Activated naive CD4-positive, alpha-beta T cell treated with anti-CD3 and anti-CD28 coated beads for 36 hours (primary cell): ENCODE measurements at places on chromosomes 6 and 20. TPM values are rescaled to one million over a fixed set of nuclear protein-coding genes. Genes with fewer than 3 reads are reported as not detected.

DNA sequence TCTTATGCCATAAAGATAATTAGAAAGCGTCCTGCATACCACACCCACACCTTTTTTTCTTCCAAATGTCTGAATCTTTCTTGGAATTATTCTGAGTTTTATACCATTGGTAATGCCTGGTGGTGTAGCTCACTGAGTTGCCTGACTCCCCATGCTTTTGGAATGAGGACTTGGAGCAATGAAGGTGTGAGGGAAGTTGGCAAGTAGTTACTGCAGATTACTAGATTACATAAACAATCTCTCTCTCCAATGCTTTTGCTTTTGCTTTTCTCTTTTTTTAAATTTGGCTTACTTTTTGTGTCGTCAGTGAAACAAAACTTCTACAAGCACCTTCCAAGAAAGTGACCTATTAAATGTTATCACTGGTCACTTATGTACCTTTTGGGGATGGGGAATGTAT lies 406.1 kb upstream of the SOX4 start:
- DNase-seq = no peak

DNA sequence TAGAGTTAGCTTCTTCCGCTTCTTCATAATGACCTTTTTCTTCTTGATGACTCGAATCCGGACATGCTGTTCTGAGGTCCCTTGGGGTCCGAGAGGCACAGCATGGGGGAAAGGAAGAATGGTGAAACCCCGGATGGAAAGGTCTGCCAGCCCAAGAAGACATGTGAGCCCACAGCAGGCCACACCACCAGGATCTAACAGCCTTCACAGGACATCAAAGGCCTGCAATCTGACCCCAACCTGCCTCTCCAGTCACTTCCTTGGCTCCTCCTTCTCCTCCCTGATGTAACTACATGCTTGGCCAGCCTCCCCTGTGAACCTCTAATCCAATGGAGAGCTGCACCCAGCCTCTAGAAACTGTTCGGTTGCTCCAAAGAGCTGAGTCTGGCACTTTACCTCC lies 1.6 kb downstream of the CPXM1 start:
- peak; percentile 28 for DNase-seq

DNA sequence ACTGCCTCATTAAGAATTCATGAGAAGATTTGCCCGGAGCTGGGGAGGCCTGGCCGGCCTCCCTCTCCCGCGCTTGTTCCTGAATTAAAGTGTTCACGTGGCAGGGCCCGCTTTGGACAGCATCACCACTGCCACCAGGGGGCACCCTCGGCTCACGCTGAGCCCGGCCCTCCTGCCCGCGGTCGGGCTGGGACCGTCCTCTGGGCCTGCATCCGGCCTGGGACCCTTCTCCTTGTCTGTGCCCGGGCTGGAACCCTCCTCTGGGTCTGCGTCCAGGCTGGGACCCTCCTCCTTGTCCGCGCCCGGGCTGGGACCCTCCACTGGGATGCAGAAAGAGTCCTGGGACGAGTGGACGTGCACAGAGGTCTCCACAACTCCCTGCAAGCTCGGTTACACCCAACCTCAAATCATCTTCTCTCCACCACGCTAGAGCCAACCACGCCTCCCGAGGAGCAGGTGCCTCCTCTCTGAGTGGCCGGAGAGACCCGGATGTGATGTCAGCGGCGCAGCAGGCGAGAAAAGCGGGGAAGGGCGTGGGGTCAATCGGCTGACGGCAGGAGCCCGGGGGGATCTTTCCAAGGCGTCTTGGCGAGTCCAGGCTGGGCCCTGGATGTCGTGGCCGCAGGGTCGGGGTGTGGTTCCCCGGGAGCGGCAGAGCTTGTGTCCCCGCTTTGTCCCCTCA lies 50.9 kb upstream of the DACT2 start:
- DNase-seq = peak; percentile 75

CAP2 gene
- total RNA-seq = not detected

- DNase-seq = no peak
These were observed 46.5 kb upstream of the IFNGR1 start for GRCh38 chr6:137265561-137266308.

DNA sequence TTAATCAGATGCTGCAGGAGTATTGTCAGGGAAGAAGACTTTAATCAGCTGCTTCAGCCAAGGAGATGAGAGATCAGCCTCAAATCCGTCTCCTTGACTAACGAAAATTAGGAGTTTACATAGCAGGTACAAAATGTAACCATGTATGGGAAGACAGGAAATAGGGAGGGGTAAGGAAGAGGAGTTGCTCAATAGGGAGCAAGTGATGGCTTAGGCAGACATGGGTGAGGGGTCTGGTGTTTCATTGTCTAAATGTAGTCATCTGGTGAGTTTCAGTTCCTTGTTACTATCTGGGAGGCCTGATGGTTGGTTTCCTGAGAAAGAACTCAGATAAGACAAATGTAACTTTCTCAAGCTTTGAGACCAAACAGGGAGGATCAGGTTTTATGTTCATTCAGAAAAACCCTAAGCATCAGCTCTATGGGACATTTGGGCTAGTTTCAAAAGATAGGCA lies 217.3 kb upstream of the SULF2 start:
- DNase-seq = no peak

SRMS gene
- not detected for total RNA-seq

- DNase-seq = no peak
These were observed 245.2 kb downstream of the ADGRB3 start for GRCh38 chr6:68880050-68880813.

DCDC2 gene
- total RNA-seq = not detected

GRCh38 chr20:62561182-62561581 lies 81.1 kb upstream of the SLCO4A1 start:
- DNase-seq = no peak

SLC22A7 gene
- not detected for total RNA-seq

- no peak for DNase-seq
These were observed 5.5 kb downstream of the CD40 start for GRCh38 chr20:46123482-46124245.

GRCh38 chr20:760751-761417 lies 7.4 kb downstream of the SLC52A3 start:
- peak; percentile 22 for DNase-seq

DNA sequence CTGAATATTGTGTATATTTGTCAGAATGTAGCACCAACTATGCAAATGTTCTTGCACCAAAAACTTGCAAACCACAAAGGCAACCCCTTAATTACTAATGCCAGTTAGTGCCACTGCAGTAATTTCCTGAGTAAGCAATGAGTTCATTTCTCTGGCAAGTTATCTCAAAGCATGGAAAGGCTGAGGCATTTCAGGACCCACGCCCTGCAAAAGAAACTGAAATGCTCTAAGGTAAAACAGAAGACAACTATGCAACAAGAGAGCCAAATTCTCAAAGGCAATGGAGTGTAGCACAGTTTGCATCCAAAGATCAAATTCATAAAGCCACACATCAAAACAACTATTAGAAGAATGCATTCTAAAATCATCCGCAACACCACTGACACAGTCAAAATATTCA lies 994.4 kb downstream of the EYS start:
- no peak for DNase-seq

GRCh38 chr20:433300-433975 lies 25.3 kb downstream of the RBCK1 start:
- DNase-seq = peak; percentile 80

- no peak for DNase-seq
These were observed 118.1 kb downstream of the CEBPB start for GRCh38 chr20:50308513-50309279.

KIF6 gene
- 0.30 TPM for total RNA-seq

DNA sequence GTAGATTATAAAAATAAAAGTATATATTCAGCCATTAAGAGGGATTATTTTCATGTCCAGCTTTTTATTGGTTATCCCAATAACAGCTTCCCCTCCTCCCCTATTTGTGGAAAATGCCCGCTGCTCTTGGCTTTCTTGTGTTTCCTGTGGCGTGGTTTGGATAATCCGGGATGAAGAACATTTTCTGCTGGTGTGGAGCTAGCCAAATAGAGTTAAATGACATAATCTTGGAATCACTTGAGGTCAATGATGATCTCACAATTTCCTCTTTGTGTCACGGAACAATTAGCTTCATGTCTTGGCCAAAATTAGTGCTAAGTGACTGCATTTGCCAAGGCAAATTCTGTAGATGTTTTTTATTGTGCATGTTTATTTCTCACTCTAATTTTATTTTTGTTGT lies 394.0 kb downstream of the LAMA2 start:
- DNase-seq = no peak

DNA sequence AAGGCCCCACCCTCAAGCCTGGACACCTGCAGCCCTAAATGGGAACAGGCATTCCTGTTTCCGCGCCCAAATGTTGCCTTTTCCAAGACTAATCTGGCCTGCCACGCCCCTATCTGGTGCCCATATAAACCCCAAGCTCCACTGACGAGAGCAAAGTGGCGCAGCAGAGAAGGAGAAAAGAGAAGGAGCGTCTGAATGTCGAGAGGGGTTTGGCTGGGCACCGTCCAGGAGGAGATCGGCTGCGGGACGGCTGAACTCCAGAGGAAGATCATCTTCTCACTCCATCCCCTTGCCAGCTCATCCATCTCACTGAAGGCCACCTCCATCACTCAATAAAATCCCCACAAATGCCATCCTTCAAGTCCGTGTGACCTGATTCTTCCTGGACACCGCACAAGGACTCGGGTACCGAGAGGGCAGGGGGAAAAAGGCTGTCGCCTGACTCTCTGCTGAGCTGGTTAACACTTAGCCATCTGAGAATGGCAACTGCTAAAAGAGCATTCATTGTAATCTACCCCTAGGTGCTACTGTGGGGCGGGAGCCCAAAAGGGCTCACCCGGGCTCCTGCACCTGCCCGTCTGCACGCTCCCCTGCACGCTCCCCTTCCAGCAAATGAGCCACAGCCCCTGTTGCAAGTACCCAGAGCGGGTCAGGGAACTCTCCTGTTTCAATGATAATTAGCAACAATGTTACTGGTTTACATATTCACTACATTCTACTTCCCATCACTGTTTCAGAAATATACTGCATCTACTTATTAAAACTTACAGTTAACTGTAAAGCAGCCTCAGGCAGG lies 23.5 kb downstream of the TAF4 start:
- no peak for DNase-seq

PEX3 gene
- 11.9 TPM for total RNA-seq

- DNase-seq = no peak
These were observed 8.1 kb upstream of the SALL4 start for GRCh38 chr20:51810155-51811041.

- peak; percentile 81 for DNase-seq
These were observed 644 bp downstream of the OARD1 start for GRCh38 chr6:41071501-41071922.

BPIFB2 gene
- total RNA-seq = not detected

DNA sequence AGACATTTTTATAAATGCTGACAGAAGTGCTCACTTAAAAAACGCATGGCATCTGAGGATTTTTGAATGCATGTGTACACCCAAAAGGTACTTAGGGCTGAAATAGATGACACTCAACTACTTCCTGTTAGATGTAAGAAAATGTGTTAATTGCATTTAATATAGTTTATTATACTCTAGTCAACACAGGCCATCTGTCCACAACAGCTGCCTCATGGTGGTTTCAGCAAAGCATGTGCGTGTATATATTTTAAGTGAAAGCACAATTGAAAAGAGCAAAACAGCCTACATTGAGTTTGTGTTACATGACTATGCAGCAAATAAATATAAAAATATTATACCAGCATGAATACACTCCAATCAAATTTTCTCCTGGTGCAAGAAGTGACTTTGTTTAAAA lies 1233.0 kb upstream of the EYS start:
- DNase-seq = no peak

SNAP91 gene
- total RNA-seq = not detected

GRCh38 chr20:35226126-35226883 lies at the start of gene MMP24:
Gene MMP24 (plus strand): TSS chr20:35226690. CDS start chr20:35226739, 49 bp downstream.
- DNase-seq = no peak

BTNL2 gene
- not detected for total RNA-seq

- no peak for DNase-seq
These were observed 99.1 kb upstream of the MTHFD1L start for GRCh38 chr6:150766201-150766997.

DNA sequence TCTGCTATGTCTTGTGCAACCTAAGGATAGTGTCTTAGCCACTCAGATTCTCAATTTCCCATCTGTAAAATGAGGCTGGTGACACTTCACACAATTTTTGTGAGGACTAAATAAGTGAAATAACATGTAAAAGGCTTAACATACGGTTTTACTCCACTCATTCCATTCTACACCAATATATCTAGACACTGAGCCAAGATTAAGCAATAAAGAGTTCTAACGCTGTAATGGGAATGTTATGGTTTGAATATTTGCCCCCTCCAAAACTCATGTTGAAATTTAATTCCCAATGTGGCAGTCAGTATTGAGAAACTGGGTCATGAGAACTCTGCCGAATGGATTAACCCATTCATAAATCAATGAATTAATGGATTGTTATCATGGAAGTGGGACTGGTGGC lies 301.0 kb downstream of the HACE1 start:
- DNase-seq = no peak

FRK gene
- not detected for total RNA-seq

CEP57L1 gene
- total RNA-seq = 33.5 TPM

DNA sequence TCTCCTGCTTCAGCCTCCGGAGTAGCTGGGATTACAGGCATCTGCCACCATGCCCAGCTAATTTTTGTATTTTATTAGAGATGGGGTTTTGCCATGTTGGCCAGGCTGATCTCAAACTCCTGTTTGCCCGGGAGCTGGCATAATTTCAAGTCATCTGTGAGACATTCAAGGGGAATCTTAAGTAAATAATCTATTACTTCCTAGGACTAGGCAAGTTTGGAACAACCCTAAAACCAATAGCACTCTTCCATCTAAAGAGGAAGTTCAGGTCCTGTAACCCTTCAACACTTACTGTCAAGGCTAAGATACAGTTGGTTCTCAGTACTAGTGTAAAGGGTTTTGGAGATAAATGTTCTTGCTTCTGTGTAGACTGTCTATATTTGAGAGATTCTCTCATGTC lies 267.8 kb upstream of the IRAK1BP1 start:
- DNase-seq = no peak

DNA sequence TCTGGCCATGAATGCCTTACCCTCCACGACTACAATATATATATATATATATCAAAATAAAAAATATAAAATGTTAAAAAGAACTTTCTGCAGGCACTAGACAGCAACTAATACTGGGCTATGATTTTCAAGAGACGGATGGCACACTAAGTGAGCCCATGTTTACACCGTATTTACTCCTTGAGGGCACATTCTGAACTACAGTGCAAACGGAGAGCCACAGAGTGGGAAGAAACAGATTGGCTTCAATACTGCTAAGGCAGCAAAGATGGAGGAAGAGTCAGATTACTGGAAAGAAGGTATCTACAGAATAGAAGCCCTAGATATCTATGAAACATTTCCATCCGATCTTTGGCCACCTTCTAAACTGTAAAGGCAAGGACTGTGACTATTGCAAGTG lies 330.3 kb downstream of the HTR1B start:
- DNase-seq = no peak

GRCh38 chr6:105324386-105324950 lies 78.4 kb downstream of the PREP start:
- DNase-seq = no peak

GRCh38 chr20:45429618-45430017 lies 13.7 kb downstream of the PIGT start:
- no peak for DNase-seq
